ENCODE measurements at places on chromosomes 11 and 22.

DNA sequence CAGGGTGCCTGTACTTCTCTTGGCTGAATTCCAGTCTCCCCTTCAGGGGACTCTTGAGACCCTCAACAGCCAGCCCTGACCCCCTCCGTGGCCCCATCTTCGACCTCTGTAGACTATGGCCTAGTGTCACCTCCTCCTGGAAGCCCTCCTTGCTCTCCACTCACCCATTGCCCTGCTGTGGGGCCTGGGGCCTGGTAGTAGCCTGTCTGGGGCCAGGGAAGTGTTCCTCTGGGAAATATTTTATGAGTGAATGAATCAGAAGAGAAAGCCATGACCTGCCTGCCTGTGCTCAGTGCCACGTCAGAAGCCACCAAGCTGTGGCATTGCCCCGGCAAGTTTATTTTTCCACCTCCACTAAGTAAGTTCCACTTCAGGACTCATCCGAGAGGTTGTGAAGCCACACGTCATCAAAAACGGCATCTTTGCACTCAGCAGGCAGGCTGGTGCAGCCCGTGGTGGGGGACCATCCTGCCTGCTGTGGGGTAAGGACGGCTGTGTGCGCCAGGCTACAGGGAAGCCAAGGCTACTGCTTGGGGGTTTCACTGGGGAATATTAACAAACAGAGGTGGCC is 59.6 kb upstream of the PPARA start:
- DNase-seq = no peak

- DNase-seq = no peak
Measured at GRCh38 chr22:42307806-42308563, 37.5 kb upstream of the TCF20 start.

DNA sequence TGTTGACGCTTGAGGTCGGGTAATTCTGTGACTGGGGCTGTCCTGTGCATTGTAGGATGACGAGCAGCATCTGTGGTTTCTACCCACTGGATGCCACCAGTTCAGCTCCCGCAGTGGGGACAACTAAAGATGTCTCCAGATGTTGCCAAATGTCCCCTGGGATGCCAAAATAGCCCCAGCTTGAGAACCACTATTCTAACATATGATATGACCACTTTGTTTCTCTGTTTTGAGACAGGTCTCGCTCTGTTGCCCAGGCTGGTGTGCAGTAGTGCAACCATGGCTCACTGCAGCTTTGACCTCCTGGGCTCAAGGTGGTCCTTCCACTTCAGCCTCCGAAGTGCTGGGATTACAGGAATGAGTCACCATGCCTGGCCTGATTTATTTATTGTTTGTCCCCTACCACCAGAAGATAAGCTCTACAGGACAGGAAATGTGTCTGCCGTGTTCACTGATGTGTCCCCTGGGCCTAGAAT is 4.4 kb upstream of the MEN1 start:
- DNase-seq = no peak

- DNase-seq = no peak
Measured at GRCh38 chr11:860234-861104, 17.8 kb downstream of the TSPAN4 start.

DNA sequence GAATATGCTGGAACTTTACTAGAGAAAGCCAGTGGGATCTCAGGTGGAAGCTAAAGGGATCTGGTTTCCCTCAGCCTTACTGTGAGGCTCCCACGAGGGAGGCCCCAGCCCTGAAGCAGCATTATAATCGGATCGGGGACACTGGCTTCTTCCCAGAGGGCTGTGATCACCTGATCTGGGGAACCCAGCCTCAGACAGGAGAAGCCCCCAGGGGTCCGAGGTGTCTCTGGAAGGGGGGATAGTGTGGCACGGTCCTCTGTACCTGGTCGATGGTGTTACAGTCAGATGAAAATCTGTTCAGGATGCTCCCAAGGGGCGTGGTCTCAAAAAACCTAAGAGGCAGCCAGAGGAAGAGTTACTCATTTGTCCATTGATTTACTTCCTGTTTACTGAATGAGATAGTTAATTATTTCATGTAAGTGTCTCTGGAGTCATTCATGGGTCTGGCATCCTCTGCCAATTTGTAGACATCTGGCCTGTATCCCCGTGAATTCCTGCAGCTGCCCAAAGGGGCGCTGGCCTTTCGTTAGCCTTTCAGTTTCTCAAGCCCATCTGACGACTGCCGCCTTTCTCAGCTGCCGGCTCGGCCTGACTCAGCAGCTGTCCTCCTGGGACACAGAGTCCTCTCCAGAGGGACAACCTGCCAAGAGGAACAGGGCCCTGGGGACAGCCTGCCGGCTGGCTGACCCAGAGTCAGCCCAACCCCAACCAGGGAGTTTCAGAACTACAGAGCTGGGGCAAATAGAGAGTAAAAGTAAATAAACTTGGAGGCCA is 17.0 kb upstream of the KCNJ11 start:
- DNase-seq = peak; percentile 23

GRCh38 chr22:32469799-32470212 is 4.8 kb upstream of the FBXO7 start:
- DNase-seq = peak; percentile 59

- no peak for DNase-seq
Measured at GRCh38 chr11:113193016-113193415, 121.4 kb upstream of the TTC12 start.

DNA sequence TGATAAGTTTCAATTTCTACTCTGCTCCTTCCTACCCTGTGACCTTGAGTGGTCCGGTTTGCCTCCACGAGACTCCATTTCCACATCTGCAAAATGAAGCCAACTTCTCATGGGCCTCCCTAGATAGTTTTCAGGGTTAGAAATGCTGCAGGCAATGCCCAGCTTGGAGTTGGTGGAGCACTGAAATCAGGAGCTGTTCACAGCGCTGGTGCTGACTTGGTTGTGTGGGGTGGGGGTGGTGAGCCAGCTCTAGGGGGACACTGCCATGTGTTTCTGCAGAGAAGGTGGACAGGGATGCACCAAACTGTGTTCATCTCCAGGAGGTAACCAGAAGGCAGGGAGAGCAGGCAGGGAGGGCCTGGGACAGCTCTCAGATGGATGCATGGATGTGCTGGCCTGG is 37.0 kb downstream of the SGSM1 start:
- DNase-seq = no peak

DNA sequence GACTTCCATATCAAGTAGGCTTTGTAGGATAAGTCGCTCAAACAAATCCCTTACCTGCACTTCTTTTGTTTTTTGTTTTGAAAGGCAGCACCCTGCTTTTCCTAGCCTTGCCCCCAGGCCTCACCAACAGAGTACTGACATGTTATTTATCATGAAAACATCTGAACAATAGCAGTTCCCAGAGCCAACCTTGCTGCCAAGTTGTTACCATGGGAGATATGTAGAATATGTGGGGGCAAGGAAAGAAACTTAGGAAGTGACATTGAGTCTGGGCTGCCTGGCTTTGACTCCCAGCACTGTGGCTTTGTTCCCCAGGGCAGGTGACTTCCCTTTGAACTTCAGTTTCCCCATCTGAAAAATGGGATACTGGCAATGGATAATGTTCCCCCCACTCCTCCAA is 53.4 kb upstream of the CRYBB3 start:
- DNase-seq = no peak

DNA sequence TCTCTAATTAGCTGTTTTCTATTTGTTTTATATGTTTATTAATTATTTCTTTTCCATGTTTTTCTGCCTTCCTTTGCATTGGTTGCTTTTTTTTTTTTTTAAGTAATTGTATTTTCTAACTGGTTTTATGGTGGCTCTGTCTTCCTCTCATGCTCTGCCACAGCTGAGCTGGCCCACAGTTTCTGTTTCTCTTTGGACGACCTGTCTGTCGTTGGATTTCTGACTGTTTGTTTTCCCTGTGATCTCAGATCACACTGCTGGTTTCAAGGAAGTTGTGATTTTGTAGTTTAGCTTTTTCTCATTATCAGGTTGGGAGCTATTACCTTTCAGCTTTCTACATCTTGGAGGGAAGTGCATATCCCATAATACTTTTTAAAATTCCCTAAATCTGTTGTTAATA is 15.9 kb upstream of the OR6M1 start:
- no peak for DNase-seq

GRCh38 chr22:50605613-50606074 is 5.1 kb downstream of the MAPK8IP2 start:
- no peak for DNase-seq

DNA sequence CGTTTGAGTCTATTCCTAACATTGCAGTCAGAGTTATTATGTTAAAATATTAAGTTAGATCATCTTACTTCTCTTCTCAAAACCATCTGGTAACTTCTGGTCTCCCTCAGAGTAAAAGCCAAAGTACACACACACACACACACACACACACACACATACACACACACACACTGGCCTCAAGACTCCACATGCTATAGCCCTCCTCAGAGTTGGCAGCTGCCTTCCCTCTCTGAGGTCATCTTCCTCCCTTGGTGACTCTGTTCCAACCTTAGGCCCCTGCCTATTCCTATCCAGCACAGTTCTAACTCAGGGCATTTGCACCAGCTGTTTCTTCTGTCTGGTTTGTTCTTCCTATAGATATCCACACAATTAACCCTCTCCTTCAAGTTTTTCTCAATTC is 272.0 kb upstream of the SESN3 start:
- peak; percentile 45 for DNase-seq

- no peak for DNase-seq
Measured at GRCh38 chr22:48708558-48709245, 1119.0 kb downstream of the BRD1 start.

DNA sequence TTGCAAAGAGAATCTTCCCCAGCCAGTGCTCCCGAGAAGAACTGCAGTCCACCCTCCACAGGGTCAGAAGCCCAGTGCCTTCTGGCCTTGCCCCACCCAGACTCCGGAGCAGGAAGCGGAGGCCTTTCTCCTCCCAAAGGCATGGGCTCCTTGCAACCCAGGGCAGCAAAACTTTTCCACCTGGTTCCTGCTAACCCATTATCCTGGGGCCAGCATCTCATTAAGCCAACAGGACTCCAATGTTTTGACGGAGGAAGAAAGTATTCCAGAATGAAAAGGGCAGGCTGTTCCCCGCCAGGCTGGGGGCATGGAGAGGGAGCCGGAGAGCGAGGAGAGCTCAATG is 88.1 kb downstream of the RTL6 start:
- no peak for DNase-seq

GRCh38 chr11:34546511-34547209 is 33.1 kb upstream of the ELF5 start:
- DNase-seq = peak; percentile 16

GRCh38 chr22:49090061-49090852 is 737.4 kb downstream of the BRD1 start:
- DNase-seq = no peak

- no peak for DNase-seq
Measured at GRCh38 chr11:60477035-60477445, 15.5 kb upstream of the MS4A12 start.

GRCh38 chr11:102260241-102260640 is 57.0 kb upstream of the BIRC3 start:
- no peak for DNase-seq

GRCh38 chr11:104001561-104002056 is 34.8 kb upstream of the DDI1 start:
- no peak for DNase-seq

DNA sequence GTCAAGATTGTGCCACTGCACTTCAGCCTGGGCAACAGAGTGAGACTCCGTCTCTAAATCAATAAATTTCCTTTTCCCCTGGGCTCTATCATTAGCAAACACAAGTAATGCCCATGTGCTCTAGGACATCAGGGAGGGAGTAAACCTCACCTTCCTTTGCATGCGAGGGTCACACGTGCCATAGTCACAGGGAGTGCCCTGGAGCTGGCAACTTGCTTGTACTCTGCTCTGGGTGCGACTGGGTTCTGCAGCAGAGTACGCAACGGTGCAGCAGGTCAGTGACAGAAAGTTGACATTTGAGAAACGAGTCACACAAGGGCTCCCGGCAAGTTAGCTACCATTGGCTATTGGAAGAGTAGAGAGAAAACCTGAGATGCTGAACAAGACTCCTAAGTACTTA is 32.6 kb upstream of the CHKA start:
- no peak for DNase-seq

DNA sequence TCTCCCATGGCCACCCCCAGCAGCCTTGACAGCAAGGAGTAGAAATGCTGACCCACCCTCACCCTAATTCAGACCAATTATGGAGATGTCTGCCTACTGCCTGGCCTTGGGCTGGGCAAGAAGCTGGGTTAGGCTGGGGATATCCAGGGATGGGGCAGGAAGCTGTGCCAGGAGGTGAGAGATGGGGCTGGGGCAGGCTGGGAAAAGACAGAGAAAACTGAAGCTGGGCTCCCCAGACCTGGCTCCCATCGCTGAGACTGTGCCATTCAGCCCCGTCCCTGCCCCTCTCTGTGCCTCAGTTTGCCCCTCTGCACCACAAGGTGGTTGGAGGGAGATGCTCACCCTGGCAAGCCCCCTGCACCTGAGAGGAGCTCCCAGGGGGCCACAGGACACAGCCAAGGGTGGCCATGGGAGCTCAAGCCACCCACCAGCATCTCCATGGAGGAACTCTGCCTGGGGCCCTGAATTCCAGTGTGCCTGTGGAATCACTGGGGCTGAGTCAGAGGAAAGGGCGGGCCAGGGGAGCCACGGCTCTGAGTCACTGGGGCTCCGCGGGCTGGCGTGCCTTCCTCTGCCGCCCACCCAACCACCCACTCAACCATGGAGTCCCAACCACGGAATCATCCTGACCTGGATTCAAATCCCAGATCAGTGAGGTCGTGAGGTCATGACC is 6.0 kb upstream of the CARD10 start:
- DNase-seq = peak; percentile 94

GRCh38 chr22:35792506-35792905 is 74.8 kb downstream of the APOL5 start:
- peak; percentile 63 for DNase-seq

GRCh38 chr22:46192210-46192993 is 42.1 kb downstream of the PPARA start:
- no peak for DNase-seq

DNA sequence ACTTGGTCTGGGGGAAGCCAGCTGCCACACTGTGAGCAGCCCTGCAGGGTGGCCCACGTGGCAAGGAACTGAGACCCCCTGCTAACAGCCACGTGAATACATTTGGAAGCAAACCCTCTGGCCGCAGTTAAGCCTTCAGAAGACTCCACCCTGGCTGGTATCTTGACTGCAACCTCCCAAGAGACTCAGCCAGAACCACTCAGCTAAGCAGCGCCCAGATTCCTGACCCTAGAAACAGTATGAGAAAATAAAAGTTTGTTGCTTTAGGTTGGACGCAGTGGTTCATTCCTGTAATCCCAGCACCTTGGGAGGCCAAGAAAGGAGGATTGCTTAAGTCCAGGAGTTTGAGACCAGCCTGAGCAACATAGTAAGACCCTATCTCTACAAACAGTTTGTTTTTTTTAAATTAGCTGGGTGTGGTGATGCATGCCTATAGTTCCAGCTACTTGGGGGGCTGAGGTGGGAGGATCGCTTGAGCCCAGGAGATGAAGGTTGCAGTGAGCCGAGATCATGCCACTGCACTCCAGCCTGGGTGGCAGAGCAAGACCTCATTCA is 8.7 kb downstream of the ZMAT5 start:
- no peak for DNase-seq

Data from epithelial cell of esophagus (primary cell).